ENCODE measurements at places on chromosomes 4 and X.

GRCh38 chr4:78247536-78248285, 190.6 kb downstream of the FRAS1 start:
- DNase-seq, result no peak

DNA sequence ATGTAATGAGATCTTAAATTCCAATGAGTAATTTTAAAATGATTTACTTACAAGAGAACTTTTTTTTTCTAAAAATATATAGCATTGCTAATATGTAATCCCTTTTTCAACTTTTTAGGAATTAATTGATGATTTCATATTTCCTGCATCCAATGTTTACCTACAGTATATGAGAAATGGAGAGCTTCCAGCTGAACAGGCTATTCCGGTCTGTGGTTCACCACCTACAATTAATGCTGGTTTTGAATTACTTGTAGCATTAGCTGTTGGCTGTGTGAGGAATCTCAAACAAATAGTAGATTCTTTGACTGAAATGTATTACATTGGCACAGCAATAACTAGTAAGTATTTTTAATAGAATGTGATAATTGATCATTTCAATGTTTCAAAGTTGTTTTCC, 113.2 kb downstream of the USP9X start:
- no peak for DNase-seq

- DNase-seq, result no peak
These were observed 362.2 kb downstream of the SMARCA1 start for GRCh38 chrX:129161108-129161507.

- no peak for DNase-seq
These were observed 2.5 kb downstream of the CACNA1F start for GRCh38 chrX:49230500-49231232.

DNA sequence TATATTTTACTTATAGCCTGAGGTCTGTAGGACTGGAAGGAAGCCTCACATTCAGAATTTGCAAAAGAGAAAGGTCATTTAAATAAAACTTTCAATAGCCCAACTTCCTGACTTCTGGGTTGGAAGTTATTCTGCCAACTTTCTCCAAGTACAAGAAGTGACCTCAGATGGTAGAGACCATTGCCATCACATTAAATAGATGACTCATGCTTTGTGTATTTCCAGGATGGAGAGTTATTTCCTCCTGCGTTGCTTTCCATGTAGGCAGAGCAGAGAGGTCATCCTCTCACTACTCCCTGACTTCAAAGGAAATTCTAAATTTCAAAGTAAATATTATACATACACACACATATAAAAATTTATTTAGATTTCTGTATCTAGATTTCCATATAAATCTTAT, 73.0 kb upstream of the NR3C2 start:
- DNase-seq, result no peak
